ENCODE measurements at places on chromosomes 5 and 9.
A peak's percentile ranks its signal among the peaks of the same experiment; 100 is the strongest.

- no peak for DNase-seq
Observed at GRCh38 chr9:35790025-35790384, 1.4 kb upstream of the NPR2 start.

- no peak for DNase-seq
Observed at GRCh38 chr5:180603076-180603594, 11.8 kb upstream of the SCGB3A1 start.

- DNase-seq, result no peak
Observed at GRCh38 chr5:120621339-120621738, 157.2 kb downstream of the PRR16 start.

DNA sequence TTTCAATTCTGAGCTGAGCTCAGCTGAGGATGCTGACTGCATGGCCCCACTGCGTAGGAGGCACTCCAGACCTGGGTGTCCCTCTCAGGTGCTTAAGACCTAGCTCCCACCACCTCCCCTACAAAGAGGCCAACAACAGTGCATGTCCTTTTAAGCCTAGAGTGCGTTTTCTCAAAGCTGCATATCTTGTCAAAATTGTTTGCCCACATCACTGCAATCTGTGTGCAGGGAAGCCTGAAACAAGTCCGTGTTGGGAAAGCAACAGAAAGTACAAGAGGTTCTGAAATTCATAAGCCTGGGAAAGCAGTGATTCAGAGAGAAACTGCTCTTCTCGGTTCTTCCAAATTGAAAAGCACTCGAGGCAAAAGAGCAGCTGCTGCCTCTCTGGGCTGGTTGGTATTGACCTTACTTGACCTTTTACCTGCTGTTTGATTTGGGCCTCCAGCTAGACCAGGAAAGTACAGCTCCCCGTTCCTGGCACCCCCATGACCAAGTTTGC lies 238.4 kb downstream of the NR2F1-AS1 start:
- DNase-seq, result no peak

- no peak for DNase-seq
Observed at GRCh38 chr5:67059744-67060490, 136.7 kb downstream of the CD180 start.

DNA sequence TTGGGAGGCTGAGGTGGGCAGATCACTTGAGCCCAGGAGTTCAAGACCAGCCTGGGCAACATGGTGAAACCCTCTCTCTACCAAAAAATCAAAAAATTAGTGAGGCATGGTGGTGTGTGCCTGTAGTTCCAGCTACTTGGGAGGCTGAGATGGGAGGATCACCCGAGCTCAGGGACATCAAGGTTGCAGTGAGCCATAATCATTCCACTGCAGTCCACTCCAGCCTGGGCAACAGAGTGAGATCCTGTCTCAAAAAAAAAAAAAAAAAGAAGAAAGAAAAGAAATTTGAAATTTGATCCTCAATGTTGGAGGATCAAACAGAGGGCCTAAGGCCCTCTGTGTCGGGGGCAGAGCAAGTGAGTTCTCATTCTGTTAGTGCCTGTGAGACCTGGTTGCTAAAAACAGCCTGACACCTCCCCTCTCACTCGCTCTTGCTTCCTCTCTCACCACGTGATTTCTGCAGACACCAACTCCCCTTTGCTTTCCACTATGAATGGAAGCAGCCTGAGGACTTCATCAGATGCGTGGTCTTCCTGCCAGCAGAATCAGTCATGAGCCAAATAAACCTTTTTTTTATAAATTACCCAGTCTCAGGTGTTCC lies 8.4 kb upstream of the GOLPH3 start:
- no peak for DNase-seq

DNA sequence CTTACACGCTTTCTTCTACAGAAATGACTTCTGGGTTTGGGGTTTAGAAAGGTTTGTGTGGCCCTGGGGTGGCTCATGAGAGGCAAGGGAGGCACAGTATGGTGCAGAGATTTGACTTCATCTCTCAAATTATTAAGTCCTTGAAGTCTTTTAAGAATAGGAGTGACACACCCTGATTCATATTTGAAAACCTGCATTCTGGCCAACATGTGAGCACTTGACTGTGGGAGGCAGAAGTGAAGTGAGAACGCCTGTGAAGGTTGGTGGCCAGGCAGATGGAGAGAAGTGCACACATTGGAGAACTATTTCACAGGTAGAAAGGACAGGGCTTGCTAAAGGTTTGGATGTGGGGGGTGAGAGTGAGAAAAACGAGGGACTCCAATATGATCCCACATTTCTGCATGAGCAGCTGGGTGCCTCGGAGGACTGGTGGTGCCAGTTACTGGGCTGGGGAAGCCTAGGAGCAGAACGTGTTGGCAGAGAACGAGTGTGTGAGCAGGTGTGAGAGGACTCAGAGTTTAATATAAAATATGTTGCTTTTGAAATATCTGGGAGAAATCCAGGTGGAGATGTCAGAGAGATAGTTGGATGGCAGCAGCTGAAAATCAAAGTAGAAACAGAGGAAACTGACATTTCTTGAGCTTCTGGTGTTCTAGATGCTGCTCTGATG lies 240.0 kb upstream of the ADAMTSL1 start:
- no peak for DNase-seq

DNA sequence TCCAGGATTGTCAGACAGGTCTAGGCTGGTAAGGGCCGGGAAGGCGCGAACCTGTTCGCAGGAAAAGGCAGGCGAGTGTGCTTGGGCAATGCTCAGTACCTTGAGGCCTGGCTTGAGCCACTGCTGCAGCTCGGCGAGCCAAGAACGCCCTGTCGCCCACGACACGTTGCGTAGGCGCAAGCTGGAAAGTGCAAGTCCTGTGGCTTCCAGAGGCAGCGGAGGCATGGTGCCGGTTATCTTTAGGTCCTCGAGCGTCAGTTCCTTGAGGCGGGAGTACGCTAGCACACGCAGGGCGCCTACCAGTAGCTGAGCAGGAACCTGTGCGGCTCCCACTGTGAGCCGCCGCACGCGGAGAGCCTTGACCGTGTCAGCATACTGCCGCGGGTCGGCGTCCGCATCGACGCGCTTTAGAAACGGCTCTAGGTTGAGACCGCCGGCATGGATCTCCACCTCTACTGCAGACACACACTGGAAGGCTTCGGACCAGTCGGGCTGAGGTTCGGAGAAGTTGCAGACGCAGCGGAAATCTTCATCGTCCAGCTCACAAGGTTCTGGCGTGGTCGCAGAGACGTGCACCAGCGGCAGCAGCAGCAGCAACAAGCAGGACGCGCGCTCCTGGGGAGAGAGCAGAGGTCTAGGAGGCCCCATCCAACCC lies 482 bp downstream of the CD14 start:
- DNase-seq, result no peak

GRCh38 chr9:97484134-97484533 lies 17.3 kb upstream of the TMOD1 start:
- no peak for DNase-seq

DNA sequence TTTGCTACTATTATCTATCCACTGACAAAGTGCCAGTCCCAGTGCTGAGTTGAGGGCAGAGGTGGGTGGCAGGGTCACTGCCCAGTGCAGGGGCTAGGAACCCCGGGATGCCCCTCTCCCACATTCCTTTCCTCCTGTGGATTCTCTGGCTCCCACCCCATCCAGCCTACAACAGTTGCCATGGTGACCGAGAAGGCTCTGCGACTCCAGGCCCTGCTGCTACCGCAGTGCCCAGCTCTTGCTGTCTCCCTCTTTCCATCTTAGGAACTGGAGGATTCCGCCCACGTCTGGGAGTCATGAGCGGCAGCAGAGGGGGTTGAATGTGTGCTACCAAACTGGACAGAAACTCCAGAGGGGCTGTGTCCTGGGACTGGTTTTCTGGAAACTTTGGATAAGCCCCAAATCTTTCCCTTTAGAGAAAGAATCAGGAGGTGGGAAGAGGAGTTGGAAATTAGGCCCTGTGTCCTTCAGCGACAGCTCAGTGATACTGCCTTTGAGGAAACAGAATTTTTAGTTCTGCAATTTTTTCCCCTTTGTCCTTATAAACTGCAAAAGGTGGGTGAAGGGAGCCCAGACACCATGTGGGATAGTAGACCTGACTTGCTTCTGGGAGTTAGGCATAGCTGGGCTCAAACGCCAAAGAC lies 20.7 kb upstream of the C5orf47 start:
- DNase-seq, result peak; percentile 47

- DNase-seq, result no peak
Observed at GRCh38 chr9:134165357-134166315, 1.3 kb upstream of the RNU6ATAC start.

GRCh38 chr9:74666625-74667316 lies 169.6 kb downstream of the RORB start:
- DNase-seq, result no peak

GRCh38 chr9:77750981-77751340 lies 102.8 kb upstream of the GNA14 start:
- no peak for DNase-seq

DNA sequence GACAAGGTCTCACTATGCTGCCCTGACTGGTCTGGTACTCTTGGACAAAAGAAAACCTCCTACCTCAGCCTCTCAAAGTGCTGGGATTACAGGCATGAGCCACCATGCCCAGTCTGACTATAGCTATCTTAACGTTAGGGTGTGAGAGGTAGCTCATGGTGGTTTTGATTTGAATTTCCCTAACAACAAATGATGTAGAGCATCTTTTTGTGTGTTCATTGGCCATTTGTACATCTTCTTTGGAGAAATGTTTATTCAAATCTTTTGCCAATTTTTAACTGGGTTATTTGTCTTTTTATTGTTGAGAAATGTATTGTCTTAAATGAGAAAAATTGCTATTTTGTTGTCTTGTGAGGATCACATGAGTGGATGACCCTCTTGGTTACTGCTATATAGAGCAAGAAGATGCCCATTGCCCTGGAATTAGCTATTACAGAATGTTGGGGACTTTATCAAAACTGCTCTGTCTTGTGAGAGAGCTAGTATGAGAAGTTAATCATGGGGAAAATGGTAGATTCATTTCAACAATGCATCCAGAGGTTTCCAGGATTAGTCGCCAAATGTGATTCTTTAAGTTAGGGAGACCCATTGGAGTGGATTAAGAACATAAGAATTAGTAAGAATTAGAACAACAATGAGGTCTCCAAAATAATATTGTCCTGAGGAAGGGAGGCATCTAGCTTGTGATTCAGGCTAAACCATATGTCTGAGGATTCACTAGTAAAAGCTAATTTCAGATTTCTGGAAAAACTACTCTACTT lies 124.3 kb upstream of the MOCS2 start:
- DNase-seq, result no peak

- DNase-seq, result no peak
Observed at GRCh38 chr5:107863125-107863524, 192.4 kb upstream of the EFNA5 start.

DNA sequence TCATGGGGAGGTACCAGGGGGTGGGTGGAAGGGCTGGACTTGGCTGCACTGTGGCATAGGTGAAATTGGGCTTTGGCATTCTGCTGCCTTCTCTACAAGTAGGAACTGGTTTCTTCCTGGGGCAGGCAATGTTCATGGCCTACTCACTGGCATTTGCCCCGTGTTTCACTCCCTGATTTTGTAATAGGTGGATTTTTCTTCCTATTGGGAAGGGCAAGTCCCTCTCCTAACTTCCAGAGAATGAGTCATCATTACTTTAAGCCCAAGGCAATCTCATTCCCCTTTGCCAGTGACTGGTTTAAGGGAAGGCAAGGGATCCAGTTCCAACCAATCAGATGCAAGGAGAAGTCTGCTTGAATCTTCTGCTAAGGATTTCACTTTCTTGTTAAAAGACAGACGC lies 67.9 kb upstream of the ANKRD55 start:
- DNase-seq, result no peak

- DNase-seq, result no peak
Observed at GRCh38 chr5:121915765-121916164, 46.0 kb upstream of the SRFBP1 start.

GRCh38 chr5:1371218-1371971 lies 26.5 kb upstream of the CLPTM1L start:
- no peak for DNase-seq

DNA sequence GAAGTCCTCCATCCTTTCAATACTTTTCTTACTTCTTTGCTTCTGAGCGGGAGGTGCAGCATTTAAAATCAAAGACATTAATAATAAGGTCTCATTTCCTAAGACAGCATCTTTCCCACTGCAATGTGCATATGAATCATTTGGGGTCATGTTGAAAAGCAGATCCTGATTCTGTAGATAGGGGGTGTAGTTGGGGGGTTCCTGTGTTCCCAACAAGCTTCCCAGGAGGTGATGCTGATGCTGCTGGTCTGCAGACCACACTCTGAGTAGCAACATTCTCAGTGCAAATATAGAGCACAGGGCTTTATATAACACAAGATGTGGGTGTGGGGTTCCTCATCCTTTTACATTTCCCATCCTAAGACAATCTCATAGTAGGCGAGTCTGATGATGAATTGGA lies 126.5 kb upstream of the PALM2AKAP2 start:
- DNase-seq, result no peak

DNA sequence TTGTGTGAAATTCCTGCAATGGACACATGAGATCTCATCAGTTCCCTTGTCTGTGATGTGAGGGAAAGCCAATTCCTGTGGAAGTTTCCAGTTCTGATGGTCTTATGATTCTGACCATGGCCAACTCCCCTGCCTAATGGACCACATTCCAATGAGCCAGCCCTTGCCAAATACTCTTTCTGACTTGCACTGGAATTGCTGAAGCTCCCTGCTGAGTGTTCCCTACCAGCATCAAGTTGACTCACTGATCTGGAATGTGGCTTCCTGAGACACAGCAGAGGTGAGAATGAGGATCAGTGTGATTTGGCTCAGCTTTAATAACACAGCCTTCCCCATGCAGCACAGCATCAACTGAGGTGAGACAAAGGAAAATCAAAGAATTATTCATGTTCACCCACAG lies 427.8 kb downstream of the KDM4C start:
- no peak for DNase-seq

DNA sequence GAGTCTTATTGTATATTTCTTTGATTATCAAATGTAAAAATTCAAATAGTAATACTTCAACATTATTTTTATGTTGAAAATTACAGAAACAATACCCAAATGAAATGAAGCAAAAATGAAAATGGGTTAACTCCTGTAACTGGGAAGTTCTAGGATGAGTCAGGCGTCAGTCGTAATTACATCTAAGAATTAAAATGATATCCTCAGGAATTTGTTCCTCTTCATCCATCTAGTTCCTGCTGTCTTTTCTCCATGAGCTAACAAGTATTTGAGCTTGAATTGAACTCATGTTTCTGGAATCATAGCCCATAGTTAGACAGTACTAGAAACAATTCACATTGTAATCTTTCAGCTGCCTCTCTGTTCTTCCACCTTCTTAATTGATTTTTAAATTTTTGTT lies 568.3 kb upstream of the TLE4 start:
- DNase-seq, result no peak

DNA sequence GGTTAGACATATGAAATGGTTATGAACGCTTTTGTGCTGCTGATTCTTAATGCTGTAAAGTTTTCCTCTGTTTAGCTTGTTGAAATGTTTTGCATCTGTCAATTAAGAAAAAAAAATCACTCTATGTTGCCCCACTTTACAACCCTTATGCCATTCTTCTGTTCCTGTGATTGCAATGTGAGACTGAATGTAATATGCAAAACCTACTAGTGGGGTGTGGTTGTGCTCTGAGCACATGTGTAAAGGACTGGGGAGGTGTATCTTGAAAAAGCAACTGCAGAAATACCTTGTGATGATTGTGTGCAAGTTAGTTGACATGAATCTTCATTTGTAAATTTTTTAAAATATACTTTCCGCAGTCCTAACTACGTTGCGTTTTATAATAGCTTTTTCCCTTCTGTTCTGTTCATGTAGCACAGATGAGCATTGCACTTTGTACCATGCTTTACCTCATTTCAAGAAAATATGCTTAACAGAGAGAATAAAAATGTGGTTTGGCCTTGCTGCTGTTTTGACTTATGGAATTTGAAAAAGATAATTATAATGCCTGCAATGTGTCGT lies 357.0 kb upstream of the PIK3R1 start:
- no peak for DNase-seq
